ENCODE measurements at places on chromosomes 5 and 9.

GRCh38 chr9:75140261-75140660 lies 51.9 kb downstream of the OSTF1 start:
- DNase-seq, result no peak

DNA sequence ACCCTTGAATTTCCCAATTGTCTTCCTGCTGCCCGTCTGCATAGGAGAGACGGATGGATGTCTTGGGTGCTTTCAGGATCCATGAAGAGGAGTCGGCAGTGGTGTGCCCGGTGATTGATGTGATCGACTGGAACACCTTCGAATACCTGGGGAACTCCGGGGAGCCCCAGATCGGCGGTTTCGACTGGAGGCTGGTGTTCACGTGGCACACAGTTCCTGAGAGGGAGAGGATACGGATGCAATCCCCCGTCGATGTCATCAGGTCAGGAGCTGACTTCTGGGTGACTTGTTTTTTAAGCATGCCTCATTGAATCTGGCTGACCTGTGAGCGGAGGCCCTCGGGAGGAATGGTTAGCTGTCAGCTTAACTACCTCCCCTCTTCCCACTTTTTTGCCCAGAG lies 24.2 kb downstream of the GALNT12 start:
- no peak for DNase-seq

DNA sequence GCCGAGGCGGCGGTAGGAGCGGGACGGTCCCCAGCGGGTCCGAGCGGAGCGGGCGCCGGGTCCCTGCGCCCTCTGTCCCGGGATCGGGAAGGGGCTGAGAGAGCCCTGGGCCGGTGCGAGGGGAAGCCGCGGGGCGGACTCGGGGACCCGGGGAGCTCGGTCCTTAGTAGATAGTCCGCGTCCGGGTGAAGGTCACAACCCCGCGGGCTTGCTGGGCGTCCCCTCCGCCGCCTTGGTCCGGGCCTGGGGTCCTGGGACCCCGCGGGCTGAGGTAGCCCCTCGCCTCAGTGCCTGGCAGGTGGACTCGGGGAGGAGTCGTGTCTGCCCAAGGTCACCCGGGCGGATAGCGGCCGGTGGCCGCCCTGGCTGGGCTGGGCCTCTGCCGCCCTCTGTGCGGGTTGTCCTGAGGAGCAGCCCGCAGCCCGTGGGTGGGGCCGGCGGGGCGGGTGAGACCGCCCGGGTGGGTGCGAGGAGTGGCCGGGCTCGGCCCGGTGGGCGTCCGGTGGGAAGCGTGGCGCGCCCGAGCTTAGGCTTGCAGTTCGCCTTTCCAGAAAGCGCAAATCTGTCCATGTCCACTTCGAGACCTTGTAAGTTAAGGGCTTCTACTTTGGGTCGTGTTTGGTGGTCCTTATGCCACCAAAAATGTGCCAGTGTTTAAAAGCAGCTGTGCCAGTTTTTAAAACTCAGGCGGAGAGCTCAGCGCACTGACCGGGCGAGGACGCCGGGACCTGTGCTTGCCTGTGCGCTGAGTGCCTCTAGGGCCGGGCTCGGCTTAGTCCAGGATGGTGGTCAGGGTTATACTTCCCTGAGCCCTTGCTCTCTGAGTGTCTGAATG lies 554 bp downstream of the SDHA start:
- DNase-seq, result no peak

GRCh38 chr5:24512423-24512822 lies 132.4 kb downstream of the CDH10 start:
- DNase-seq, result no peak

- no peak for DNase-seq
Measured at GRCh38 chr5:83209963-83210362, 132.6 kb downstream of the XRCC4 start.

DNA sequence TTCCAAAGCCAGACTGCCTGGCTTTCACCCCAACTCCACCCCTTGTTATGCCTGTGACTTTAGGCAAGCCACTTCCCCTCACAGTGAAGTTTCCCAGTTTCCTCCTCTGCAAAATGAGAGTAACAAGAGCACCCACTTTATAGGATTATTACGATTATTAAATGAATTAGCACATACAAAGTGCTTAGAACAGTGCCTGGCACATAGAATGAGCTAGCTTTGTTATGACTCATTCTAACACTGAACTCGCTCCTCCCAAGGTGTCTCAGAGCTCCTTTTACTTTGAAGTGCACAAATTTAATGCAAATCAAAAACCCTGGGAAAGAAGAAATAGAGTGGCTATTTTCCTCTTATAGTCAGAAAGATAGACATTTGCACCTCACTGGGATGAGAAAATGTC lies 34.3 kb downstream of the DNAH5 start:
- no peak for DNase-seq

DNA sequence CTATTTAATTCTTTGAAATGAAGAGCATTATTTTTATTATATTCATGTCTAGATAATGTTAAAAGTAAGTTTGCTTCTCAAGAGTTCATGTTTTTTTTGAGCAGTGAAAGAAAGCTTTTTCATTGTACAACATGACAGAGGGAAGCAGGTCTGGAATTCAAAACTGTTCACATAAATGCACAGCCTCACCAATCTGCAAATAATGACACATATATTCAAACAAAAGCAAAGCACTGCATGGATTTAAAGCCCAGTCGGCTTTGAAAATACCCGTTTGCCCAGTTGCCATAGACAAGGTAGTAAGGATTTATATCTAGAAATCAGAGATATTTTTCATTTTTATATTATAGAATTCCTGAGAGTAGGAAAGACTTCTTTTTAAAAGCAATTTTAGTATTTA lies 201.8 kb downstream of the CD180 start:
- DNase-seq, result no peak

DNA sequence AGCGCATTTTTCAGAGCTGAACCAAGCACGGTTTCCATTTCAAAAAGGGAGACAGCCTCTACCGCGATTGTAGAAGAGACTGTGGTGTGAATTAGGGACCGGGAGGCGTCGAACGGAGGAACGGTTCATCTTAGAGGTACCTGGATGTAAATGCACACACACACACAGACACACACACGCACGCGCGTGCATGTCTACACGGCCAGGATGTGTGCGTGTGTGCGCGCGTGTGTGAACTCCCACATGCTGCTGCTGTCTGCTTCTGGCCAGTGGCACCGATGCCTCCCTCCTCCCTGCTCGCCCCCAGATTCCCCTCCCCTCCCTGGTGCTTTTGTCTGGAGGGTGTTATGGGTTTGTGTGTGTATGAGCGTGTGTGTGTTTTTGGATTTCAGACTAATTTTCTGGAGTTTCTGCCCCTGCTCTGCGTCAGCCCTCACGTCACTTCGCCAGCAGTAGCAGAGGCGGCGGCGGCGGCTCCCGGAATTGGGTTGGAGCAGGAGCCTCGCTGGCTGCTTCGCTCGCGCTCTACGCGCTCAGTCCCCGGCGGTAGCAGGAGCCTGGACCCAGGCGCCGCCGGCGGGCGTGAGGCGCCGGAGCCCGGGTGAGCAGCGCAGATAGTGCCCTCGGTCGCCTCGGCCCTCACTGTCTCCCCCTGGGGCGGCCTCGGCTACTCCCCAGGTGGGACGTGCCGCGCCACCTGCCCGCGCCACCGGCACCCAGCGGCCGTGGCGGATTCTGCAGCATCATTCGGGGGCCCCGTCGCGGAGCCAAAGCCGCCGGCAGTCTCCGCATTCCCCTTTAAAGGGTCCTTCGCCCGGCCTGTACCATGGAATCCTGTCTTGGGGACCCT lies at the start of gene NTRK2:
NTRK2 (plus strand) TSS at position 442 of the 850 bp plus-strand sequence. CDS start 1,020 bp downstream, outside the sequence.
- no peak for DNase-seq

- no peak for DNase-seq
Measured at GRCh38 chr5:132132138-132132537, 58.5 kb downstream of the CSF2 start.

DNA sequence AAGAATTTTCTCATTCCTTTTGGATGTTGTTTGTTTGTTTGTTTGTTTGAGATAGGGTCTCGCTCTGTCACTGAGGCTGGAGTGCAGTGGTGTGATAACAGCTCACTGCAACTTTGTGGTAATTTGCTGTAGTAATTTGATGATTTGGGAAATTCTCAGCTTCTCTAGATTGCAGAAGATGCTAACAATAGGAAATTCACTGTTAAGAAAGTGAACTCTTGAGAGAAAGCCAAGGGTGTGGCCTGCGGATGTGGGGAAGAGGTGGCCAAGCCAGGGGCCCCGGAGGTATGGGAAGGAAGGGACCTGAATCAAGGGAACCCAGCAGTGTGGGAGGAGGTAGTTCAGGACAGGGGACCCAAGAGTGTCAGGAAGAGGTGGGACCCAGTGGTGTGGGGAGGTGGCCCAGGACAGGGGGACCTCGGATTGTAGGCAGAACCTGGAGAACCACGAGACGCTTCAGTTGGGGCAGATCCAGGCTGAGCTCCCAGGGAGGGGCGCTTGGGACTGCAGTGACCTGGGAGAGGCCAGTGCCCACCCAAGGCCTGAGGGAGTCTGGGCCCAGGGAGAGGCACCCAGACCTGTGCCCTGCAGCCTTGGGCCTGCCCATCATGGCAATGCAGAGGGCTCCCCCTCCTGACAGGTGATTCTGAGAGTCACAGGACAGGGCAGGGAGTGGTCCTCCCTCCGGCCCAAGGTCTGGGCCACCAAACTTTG lies 5.6 kb upstream of the LCN2 start:
- DNase-seq, result no peak
